Fibroblast of skin of right quadriceps (primary cell): ENCODE measurements at places on chromosomes 4 and X.

- no peak for DNase-seq
Observed at GRCh38 chrX:153336121-153336894, 2.4 kb downstream of the ZNF275 start.

DNA sequence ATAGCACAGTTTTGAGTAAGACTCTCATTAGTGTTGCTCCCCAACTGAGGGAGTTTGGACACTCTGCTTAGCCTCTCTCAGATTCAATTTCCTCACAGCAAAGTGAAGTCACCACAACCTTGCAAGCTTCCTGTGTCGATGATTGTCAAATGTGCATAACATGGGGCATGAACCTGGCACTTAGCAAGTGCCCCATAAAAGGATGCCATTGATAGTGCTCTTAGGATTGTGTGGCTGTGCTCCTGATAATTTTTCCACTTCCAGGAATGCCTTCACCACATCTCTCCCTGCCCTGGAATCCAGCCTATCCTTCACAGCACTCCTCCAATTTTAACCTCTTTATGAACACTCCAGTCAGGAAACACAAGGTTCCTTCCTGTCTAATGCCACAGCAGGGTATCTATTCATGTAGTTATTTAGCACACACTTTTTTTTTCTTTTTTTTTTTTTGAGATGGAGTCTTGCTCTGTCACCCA, 309.4 kb downstream of the PPP3CA start:
- no peak for DNase-seq

DNA sequence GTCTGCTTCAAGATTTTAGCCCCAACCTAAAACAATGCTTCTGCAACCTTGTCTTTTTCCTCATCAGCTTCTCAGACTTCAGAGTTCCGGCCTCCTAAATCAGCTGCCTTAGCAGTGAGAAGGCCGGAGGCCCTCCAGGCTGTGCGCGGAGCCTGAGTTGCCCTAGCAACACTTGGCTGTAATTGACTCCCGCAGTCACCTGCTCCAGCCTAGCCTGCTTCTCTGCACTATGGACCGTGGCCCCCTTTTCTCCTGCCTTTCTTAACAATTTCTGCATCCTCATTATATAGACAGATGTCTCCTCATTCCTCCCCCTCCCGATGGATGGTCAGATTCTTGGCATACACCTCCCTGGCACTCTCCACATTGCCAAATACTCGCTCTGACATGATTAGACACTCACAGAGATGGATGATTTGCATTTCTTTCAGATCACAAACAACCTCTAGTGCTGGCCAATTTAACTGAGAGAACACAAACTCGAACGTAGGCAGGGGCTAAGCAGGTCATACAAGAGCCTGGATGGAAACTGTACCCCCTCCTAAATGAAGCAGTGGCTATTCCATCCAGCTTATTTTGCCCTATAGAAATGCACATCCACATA, 9.5 kb upstream of the HUWE1 start:
- DNase-seq, result no peak

GRCh38 chr4:143399113-143399949, 62.7 kb downstream of the GAB1 start:
- DNase-seq, result peak; percentile 30

GRCh38 chrX:15600745-15601144, at the start of gene ACE2:
Gene ACE2 (minus strand): TSS chrX:15600960. CDS start chrX:15600911, 49 bp downstream.
- DNase-seq, result no peak

- no peak for DNase-seq
Observed at GRCh38 chr4:41303372-41304118, 46.8 kb downstream of the UCHL1 start.

- no peak for DNase-seq
Observed at GRCh38 chrX:63330681-63331080, 20.5 kb downstream of the SPIN4 start.

DNA sequence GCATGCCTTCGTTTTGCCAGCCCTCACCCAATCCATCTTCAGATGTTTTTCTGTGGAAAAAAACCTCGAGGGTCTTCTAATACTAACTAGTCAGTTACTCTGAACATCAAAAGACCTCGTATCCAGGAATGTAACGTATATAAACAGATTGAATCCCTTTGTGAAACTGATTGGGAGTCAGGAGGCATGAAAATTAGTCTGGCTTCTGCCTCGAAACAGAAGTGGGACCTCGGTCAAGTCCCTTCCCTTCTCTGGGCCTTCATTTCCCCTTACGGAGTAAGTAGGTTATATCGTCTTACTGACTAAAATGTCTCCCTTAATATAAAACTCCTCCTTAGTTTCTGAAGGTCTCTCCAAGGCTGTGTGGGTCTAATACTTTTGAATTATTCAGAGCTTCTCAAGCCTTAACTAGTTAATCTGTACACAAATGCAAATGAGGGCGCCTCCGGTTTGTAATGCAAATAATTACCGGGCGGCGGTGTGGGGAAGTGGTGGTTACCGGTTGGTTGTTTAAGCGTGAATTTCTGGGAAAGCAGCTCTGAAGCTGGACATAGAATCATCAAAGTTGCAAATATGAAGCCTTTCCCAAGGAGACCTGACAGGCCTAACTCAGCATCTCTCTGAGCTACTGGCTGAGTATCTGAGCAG, 11.4 kb upstream of the NKRF start:
- no peak for DNase-seq

DNA sequence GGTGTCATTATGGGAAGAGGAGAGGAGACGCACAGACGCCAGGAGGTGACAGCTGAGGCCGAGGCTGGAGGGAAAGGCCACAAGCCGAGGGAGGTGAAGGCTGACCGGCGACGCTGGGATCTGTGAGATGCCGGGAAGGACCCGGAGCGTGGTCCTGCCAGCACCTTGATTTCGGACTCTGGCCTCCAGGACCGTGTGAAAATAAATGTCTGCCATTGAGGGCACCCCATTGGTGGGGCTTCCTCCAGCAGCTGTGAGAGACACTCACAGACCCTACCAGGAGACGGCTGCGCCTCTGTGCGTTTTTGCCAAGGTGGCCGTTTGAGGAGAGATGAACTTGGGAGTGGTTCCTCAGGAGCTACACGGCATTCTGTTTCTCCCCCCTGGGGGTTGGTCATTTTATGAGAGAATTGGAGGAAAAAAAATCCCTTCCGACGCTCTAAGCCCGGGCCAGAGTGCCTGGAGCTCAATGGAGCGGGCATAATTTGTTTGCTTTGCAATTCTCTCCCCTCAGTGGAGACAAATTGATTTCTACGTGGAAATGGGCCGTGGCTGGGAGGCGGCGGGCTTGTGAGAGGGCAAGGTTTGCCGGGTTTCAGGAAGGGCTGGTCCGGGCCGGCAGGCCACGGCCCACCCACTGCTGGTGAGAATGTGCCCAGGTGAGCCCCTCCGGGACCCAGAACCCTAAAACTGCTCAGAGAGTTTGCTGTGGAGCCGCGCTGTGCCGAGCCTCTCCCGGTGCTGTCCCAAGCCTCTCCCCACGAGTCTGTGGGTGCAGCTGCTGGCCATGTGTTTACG, 53.9 kb downstream of the CPZ start:
- DNase-seq, result no peak

DNA sequence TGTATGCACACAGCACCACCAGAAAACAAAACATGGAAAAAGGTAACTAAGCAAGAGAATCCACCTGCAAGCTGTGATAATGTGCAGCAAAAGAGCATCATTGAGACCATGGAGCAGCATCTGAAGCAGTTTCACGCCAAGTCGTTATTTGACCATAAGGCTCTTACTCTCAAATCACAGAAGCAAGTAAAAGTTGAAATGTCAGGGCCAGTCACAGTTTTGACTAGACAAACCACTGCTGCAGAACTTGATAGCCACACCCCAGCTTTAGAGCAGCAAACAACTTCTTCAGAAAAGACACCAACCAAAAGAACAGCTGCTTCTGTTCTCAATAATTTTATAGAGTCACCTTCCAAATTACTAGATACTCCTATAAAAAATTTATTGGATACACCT, 90.2 kb downstream of the TET2 start:
- DNase-seq, result no peak

DNA sequence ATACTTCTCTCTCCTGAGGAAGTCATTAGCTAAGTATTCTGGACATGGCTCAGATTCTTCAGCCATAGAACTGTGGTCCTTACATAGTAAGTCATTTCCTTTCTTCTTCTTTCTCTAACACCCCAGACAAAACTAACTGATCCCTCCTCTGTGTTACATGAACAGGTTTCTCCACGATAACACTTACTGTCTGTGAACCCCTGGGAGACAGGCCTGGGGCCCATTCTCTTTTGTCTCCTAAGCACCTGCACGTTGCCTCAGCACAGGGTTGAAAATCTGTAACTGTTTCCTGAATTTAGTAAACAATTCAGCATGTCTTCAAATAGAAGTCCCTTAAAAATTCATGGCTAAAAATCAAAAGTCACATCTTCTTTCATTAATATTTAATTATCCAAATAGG, 24.7 kb downstream of the APBB2 start:
- no peak for DNase-seq

DNA sequence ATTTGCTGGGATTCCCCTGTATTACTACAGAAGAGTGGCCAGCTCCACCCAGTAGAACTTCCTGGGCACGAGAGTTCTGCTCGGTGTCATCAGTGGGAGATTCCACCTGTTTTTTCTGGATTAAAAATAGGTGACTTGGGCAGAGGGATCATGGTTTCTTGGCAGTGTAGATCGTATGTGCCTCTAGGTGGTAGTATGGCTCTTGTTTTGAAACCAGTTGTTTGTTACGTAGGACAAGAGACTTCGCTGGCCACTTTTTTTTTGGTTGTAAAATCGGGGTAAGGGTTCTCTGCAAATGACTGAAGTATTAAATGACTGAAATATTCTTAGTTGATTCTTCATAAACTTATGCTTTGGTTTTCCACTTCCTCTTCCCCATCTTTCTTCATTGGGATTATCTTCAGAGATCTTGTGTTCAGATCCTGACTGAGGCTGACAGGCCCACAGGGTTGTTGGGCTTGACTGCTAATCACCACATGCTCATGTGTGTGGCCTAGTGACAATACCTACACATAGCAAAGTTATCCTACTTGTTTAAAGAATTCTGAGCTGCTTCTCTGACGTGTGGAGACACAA, 43.8 kb upstream of the WDR1 start:
- DNase-seq, result peak; percentile 6

DNA sequence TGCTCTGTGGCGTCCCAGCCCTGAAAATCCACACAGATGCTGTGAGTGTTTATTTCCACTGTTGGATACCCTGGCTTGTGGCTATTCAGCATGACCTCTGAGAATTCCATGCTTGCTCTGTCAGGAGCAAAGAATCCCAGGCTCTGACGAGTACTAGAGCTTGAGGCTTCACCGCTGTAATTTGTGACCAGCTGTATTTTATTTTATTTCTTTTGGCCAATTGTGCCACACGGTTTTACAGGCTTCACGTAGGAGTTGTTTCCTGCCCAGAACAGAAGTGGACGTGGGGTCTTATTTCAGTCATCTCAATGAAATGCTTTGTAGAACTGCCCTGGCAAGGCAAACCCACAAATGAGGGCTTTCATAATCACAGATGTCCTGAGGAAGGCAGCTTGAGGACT, 69.4 kb upstream of the CLDN34 start:
- peak; percentile 84 for DNase-seq

GRCh38 chr4:76270244-76271175, 19.0 kb downstream of the FAM47E start:
- no peak for DNase-seq

- DNase-seq, result peak; percentile 25
Observed at GRCh38 chrX:135000516-135000915, 9.7 kb downstream of the SMIM10 start.

GRCh38 chrX:65679071-65679540, 11.7 kb downstream of the MSN start:
- DNase-seq, result peak; percentile 77

- no peak for DNase-seq
Observed at GRCh38 chr4:42642101-42642797, 14.7 kb downstream of the ATP8A1 start.

DNA sequence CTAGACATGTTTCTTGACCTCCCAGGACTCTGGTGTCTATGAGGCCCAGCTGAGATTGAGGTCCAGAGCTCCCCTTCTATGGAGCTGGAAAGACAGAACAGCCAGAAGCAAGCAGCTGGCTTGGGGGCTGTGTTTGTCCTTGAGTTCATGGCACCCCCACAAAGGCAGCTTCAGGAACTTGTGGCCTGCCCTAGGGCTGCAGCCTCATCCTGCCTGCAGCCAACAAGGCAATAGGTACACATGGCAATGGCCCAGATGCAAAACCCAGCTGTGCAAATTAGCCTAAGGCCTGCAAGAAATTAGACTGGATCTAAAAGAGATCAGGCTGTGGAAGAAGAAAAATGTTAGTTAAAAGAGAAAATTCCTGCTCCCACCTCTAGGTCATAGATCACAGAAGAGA, 131.7 kb upstream of the NALF2 start:
- DNase-seq, result no peak

- peak; percentile 21 for DNase-seq
Observed at GRCh38 chrX:23554304-23554703, 113.0 kb upstream of the PRDX4 start.

- no peak for DNase-seq
Observed at GRCh38 chr4:121057466-121057922, 14.8 kb downstream of the NDNF start.

GRCh38 chr4:109989044-109989443, 76.4 kb downstream of the EGF start:
- no peak for DNase-seq

GRCh38 chrX:143121477-143121876, 95.7 kb downstream of the SPANXN4 start:
- no peak for DNase-seq

GRCh38 chr4:26178854-26179253, 142.0 kb upstream of the RBPJ start:
- no peak for DNase-seq

DNA sequence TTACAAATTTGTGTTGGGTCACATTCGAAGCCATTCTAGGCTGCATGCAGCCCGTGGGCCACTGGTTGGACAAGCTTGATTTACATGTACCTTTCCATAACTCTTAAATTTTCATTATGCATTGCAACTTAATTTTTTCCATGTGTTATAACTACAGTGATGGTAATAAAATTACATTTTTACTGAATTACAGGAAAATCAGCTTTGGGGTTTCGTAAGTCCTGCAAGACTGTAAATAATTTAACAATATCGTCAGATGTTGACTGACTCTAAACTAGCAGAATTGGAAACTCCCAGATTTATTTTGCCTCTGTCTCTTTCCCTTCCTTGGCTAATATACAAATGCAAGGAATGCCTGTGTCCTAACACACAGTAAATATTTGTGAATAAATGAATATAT, 88.0 kb upstream of the RAPGEF2 start:
- peak; percentile 75 for DNase-seq

DNA sequence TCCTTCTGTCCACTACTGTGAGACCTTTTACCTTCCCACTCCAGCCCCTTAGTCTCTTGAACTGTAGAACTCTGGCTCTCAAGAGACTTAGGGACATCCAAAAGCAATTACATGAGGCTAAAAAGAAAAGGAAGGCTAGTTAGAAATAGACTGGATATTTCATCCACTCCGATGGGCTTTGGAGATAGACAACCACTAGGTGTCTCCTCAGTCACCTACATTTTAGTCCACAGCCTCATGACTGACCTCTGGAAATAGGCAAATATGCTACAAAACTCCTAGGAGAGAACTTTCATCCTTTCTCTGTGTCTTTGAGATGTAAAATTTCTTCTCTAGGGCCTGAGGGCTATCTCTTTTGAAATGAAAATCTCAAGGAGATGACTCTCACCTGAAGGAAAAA, 45.1 kb upstream of the LAMP2 start:
- peak; percentile 4 for DNase-seq

- DNase-seq, result no peak
Observed at GRCh38 chr4:36012503-36012902, 231.8 kb downstream of the ARAP2 start.
